ENCODE measurements at places on chromosomes 3 and 15. TPM values are rescaled to one million over a fixed set of nuclear protein-coding genes. Genes with fewer than 3 reads are reported as not detected.

Gene OR5H1
- total RNA-seq: not detected

Gene CPN2
- not detected for total RNA-seq

GRCh38 chr3:26621906-26622620, 509 bp upstream of the LRRC3B start:
- DNase-seq: no peak
- H3K27me3 ChIP-seq: no peaks in the 10 kb centered on the region
- H3K27ac ChIP-seq: no peak overlapping the region
- H3K4me3 ChIP-seq: no peak overlapping the region
- H3K36me3 ChIP-seq: no peaks in the 10 kb centered on the region

DNA sequence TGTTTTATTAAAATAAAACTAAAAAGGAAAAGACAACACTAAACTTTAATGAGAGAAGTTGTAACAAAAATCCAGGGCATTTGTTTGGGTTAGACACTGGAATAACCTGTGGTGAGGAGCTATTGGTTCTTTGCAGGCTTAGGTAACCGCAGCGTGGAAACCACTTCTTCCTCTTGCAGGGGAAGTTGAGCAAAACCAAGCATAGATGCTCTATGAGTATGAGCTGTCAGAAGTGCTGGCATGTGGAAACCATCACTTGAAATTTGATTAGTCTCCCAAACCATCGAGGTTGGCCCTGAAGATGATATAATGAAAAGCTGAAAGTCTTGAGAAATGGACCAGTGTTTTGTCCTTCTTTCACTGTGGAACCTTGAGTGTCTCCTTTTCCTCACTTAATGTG, 127.1 kb upstream of the RBMS3 start:
- no peaks in the 10 kb centered on the region for H3K27me3 ChIP-seq
- H3K27ac ChIP-seq: no peak overlapping the region
- DNase-seq: no peak
- no peak overlapping the region for H3K4me3 ChIP-seq
- H3K4me1 ChIP-seq: no peaks in the 10 kb centered on the region
- no peaks in the 10 kb centered on the region for H3K36me3 ChIP-seq
